ENCODE measurements at places on chromosomes 7 and 10.

DNA sequence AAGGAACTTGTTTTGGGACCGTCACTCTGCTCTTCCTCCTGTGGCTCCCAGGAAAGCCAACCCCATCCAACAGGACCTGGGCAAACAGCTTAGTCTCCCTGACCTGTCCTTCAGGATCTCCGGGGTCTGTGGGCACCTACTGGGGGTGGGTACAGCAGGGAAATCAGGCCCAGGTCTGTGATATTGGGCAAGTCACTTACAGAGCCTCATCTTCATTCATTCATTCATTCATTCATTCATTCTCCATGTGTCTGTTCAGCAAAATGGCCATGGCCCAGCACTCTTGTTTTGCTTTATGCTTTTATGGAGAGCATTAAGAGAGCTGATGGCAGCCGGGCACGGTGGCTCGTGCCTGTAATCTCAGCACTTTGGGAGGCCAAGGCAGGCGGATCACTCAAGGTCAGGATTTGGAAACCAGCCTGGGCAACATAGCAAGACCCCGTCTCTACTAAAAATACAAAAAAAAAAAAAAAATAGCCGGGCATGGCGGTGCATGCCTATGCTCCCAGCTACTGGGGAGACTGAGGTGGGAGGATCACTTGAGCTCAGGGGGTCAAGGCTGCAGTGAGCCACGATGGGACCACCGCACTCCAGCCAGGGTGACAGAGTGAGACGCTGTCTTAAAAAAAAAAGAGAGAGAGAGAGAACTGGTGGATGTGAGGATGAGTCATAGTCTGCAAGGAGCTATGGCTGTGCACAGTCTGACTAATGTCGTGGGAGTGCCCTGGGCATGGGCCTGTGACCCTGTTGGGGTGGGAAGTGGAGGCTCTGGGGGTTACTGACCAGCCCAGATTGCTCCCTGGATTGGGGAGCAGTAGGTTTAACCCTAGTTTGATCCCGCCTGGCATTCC lies 54.3 kb downstream of the CLIP2 start:
- DNase-seq: no peak

GRCh38 chr7:28958235-28958979 lies at the start of gene TRIL:
Gene TRIL (minus strand): TSS chr7:28958330. CDS start chr7:28958046, 284 bp downstream.
- DNase-seq: no peak

- no peak for DNase-seq
Measured at GRCh38 chr7:101772508-101773211, 44.8 kb upstream of the CUX1 start.

- DNase-seq: no peak
Measured at GRCh38 chr10:119439922-119440321, 102.6 kb downstream of the RGS10 start.

DNA sequence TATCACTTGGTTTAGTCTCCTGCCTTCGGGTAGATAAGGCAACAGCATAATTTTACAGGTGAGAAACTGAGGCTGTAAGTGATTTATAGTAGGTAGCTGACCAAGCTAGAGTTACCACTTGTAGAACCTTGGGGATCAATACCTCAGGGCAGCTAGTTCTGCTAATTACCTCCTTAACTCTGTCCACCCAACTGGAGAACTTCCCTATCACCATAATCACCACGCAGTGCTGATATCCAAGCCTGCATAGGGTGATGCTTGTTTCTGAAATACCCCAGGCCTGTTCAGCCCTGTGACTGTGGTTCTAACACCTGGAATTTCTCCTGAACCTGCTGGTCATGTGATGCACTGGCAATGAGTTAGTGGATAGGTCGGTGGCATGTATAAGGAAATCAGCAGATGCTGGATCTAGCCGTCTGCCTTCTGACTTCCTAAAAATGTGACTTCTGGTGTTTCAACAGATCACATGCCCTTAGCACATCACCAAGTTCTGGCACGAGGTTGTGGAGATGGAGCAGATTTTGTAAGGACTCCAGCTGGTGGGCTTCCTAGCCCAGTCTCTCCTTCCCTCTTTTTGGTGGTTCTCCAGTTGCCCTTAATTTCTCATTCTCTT lies 15.3 kb downstream of the PLAU start:
- no peak for DNase-seq

DNA sequence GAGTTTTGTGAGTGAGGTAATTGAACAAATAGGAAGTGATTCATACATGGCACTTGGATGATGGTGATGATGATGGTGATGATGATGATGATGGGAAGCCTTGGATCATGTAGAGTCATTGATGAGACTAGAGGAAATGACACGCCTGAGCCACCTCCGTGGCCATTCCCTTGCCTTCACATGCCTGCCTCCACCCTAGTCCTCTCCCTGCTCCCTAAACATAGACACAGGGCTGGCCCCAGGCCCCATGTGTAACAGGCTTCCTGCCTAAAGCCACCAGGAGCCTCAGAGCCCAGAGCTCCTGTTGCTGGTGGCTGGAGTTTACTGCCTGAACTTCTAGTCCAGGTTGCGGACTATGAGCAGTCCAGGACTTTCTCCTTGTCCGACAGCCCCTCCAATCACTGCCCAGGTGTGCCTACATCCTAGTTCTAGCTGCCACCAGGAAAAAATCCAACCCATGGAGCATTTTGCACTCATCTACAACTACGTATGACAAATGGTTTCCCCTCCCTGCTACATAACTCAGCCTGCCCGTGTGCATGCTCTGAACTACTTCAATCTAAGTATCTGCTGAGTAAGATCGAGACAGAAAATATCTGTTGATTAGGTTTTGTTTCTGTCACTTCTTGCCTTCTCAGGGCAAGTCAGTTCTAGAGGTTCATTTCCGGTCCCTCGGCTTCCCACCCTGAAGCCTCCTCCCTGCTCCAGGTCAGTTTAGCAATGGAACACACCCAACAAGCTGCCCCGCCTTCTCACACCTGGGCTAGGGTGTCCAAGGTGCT lies 35.5 kb upstream of the KDM7A start:
- DNase-seq: no peak

DNA sequence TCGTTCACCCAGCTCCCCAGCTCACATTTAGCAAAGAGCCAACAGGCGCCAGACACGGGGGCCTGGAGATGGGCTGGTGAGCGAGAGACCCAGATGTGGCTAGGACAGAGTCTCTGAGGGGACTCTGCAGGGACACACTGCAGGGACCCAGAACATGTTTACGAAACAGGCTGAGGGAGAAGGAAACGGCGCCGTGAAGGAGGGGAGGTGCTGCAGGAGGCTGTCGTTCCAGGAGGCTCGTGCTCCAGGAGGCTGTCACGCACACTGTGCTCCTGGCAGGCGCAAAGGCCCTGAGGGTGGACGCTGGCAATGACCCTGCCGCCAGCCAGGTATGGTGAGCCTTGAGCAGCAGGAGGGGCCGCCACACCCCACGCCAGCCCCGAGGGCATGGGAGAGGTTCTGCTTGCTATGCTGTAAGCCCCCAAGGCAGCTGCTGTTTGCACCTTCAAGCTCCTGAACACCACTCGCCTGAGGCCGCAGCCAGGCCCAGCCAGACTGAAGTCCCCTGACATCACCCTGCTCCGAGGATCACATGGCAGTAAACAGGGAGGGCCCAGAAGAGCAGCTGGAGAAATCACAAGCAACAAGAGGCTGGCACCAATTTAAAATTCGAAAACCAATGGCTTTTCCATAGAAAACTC lies 27.3 kb downstream of the ADAP1 start:
- DNase-seq: no peak

- DNase-seq: no peak
Measured at GRCh38 chr10:70809011-70809611, 6.6 kb upstream of the SGPL1 start.

GRCh38 chr10:75051308-75051707 lies 60.1 kb upstream of the SAMD8 start:
- no peak for DNase-seq

- no peak for DNase-seq
Measured at GRCh38 chr7:158188676-158189075, 398.9 kb downstream of the PTPRN2 start.

DNA sequence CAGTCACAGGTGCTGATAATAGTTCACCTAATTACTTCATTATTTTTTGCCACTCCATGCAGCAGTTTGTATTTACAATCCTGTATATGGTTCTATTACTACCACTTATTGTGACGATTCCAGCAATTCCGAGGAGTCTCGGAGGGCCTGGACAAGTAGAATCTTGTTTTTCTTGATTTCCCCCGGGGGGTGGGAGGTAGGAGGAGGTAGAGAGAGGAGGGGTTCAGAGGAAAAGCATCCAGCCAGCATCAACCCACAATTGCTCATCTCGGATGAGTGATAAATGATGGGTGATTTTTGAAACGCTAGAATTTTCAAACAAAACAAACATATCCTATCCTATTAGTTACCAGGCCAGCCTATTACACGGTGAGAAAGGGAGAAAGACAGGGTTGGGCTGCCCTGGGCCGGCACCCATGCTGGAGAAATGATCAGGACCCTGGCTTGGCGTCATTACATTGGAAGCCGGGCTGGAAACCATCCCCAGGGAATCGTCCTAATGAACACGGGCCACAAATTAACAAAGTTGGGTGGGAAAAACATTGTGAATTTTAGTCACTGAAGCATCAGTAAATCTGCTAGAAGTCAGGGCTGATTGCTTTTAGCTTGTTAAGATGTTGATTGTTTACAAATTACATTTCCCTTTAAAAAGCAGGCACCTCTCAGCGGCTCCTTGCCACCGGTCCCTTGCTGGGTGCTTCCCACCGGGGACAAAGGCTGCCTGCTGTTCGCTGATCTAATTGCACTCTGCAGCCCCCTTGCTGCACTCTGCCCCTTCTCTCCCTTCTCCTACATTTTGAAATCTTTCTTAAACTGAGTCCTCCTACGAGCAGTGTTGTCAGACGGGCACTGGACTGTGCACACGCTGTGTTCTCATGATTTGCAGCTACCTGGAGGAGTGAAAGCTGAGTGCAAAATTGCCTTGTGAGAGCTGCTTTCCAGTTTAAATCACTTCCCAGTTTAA lies 95.5 kb downstream of the FAM204A start:
- DNase-seq: no peak

DNA sequence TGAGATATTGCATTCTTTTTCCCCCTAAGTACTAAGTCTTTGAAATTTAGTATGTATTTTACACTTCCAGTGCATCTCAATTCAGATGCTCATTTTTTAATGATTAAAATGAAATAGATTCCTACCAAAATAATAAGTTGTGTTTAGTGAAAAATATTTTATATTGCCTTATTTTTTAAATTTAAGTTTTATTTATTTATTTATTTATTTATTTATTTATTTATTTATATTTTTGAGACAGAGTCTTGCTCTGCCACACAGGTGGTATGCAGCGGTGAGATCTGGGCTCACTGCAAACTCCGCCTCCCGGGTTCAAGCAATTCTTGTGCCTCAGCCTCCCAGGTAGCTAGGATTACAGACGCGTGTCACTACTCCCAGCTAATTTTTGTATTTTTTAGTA lies 95.5 kb downstream of the RPS24 start:
- DNase-seq: no peak

- no peak for DNase-seq
Measured at GRCh38 chr7:121307021-121307574, 21.7 kb upstream of the WNT16 start.

- DNase-seq: no peak
Measured at GRCh38 chr10:124296813-124297788, 121.6 kb downstream of the OAT start.

DNA sequence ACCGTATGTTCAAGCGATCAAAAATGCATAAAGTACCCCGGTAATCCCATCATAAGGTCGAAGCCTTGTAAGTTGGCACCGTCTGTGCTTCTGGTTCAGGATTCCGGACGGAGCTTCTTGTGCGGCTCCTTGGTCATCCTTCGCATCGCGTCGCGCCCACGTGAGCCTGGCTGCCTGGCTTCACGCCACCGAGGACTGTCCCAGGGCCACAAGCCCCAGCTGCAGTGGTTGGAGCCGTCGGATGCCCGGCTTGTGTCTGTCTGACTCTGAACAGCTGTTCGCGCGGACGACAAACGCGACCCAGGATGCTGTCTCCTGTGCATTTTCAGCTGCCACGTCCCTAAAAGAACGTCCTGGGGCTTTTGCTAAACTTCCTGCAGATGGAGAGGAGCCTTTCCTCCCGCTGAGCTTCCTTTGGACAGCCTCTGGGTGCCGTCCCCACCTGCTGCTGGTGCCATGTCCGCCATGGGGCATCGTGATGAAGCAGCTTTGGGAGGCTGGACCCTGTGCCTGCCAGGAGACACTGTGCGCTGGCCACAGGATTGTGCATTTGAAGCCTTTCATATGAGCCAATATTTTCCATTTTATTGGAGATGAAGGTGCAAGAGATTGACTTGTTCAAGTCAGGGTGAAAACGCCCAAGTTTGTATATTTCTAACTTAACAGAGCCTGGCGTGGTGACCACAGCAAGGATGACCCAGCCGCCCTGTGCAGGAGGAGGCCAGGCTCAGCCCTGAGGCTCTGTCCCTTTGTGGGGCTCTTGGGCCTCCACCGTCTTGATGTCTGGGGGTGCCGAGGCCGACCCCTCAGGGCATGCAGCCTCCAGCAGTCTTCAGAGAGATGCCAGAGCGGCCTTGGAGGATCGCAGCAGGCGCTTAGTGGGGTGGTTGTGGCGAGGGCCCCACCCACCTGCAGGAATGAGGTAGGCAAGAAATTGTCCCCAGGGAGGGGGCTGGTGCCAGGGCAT lies 6.7 kb upstream of the JAKMIP3 start:
- DNase-seq: no peak

GRCh38 chr10:124493214-124493882 lies 31.7 kb downstream of the LHPP start:
- DNase-seq: no peak

DNA sequence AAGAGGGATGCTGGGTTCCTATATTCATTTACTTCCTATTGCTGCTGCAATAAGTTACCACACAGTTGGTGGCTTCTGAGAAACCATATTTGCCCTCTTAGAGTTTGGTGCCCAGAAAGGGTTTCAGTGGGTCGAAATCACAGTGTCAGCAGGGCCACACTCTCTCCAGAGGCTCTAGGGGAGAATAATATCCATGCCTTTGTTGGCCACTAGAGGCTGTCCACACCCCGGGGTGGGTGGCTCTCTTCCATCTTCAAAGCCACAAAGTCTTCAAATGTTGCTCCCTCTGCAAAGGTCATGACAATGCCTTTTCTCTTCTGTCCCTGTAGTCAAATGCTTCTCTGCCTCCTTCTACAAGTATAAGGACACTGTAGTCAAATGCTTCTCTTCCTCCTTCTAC lies 989.4 kb downstream of the CCSER2 start:
- no peak for DNase-seq

DNA sequence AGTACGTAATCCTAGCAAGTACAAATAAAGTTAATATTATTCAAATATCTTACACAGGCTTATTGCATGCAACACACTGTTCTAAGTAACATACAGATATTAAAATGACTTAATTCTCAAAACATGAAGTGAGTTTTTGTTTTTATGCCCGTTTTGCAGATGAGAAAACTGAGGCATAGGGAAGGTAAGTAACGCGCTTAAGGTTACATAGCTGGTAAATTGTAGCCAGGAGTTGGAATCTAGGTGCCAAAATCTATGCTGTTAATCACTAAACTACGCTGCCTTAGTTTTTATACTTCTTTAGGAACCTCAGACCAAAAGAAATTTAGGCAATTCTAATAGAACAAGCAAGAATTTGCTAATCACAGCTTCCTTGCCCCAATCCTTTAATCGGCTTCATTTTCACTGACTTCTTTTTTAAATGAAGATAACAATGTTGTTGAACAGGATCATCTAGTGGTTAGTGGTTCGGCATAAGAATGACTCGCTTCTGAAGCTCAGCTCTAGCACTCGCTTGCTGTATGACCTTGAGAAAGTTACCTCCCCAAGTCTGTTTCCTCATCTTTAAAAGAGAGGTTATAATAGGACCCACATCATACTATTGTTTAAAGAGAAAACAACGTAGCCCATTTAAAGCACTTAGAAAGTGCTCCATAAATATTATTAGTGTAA lies 1.0 kb upstream of the LRRTM3 start:
- no peak for DNase-seq
